CD4-positive, alpha-beta T cell (primary cell): ENCODE measurements at places on chromosomes 4 and X.

- no peak for DNase-seq
Observed at GRCh38 chr4:7206911-7207567, 14.7 kb downstream of the SORCS2 start.

DNA sequence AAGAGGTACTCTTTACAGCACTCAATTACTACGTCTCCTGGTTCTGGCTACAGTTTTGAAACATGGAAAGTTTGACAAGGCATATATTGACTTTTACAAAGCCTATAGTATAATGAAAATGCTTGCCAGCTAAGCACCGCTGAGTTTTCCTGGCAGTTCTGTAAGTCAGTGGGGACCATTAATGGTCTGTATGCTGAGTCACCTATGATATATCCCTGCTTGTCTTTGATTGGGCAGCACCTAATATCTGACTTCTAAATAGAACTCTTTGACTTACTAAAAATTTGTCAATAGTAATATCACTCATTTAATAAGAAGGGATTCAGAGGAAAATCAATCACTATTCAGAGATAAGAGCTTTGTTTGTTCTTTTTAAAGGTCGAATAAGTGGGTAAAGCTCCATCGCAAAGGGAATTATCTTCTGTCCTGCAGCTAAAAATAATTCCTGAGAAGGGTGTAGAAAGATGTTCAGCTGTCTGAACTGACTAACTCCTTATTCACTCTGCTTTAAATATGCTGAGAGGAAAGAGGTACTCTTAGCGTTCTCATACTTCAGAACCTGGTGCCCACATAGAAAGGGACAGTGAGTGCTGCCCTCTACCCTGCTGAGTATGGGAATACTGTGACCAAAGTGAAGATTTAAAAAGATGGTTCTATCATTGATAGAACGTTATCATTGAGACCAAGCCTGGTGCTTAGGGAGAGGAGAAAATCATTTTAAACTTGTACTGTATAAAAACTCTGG, 959 bp downstream of the SMPX start:
- no peak for DNase-seq

GRCh38 chrX:16213961-16214360, 46.7 kb downstream of the MAGEB17 start:
- no peak for DNase-seq

- DNase-seq = peak; percentile 92
Observed at GRCh38 chr4:139554893-139555704, 920 bp downstream of the SETD7 start.

DNA sequence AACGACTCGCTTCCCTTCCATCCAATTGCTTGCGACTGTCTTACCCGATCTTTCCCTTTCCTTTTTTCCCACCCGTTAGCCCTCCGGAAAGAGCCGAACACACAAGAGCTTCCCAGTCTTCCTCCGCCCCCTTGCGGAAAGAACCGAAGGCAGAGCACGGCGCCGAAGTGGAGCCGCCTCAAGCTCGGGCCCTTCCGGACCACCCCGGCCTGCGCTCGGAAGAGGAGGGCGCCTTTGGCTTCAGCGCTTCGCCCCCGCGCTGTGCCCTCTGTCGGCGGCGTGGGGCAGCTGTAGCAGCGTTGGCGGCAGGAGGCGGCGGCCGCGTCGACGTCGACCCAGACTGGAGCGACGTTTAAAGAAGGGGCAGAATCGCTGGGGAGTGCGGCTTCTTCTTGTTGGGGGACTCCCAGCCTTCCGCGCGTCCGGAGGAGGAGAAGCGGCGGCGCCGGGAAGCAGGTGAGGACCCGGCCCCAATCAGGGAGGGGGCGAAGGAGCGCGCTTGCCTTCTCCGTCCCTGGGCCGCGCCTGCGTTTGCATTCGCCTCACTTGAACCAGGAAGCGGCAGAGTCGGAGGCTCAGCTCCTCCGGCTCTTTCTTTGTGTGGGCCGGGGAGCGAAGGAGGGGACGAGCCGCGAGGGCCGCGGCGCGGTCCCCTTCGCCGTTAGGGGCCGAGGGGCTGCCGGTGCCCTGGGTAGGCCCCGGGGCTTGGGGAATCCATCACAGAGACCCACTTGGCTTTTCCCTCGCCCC, at the start of gene ZBTB33:
Gene ZBTB33, plus strand, starts transcription at position 291 of the 750 bp plus-strand sequence. CDS start 2,604 bp downstream, outside the sequence.
- peak; percentile 82 for DNase-seq

DNA sequence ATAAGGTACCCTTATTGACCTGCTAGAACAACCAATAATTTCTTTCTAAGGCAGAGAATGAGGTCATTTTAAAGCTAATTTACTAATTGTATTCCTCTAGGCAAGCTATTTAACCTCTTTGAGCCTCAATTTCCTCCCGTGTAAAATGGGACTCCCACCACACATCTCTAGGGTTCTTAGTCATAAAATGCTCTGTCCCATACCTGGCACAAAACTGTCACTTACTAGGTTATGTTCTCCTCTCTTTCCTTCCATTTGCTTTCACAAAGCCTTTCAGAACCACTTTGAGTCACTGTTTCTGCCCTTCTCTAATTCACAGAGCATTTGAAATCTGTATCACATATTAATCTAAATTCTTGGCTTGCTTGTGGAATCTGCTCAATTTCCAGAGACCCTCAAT, 2.4 kb upstream of the GPR82 start:
- DNase-seq = no peak

GRCh38 chr4:47863486-47863885, 25.6 kb upstream of the CORIN start:
- no peak for DNase-seq

- DNase-seq = no peak
Observed at GRCh38 chr4:37652747-37653527, 33.2 kb downstream of the RELL1 start.
